D341Med (cell line): ENCODE measurements at places on chromosomes 5 and 9.

GRCh38 chr9:8750639-8751051, 951.1 kb upstream of the DMAC1 start:
- DNase-seq, result no peak

- DNase-seq, result no peak
These were observed 6.1 kb downstream of the FBXL17 start for GRCh38 chr5:108375768-108376167.

DNA sequence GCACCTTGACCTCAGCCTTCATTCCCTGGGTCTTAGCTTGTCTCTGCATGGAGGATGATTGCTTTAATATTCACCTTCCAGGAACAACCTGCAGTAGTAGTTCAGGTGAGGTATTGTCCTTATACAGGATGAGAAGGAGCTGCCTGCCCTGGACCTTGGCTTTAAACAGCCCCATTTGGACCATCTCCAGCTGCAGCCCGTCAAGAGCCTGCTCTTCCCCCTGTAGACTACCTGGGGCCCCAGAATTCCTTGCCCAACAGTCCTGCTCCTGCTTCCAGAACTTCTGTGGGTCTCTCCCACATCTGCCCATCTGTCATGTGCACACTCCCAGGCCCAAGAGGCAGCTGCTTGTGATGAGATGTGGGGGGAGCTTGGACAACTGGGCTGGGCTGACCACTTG, 12.2 kb upstream of the OTP start:
- DNase-seq, result no peak

- DNase-seq, result no peak
These were observed 48.2 kb upstream of the MTMR12 start for GRCh38 chr5:32360906-32361305.

GRCh38 chr9:79210541-79211243, 361.1 kb upstream of the TLE4 start:
- no peak for DNase-seq

DNA sequence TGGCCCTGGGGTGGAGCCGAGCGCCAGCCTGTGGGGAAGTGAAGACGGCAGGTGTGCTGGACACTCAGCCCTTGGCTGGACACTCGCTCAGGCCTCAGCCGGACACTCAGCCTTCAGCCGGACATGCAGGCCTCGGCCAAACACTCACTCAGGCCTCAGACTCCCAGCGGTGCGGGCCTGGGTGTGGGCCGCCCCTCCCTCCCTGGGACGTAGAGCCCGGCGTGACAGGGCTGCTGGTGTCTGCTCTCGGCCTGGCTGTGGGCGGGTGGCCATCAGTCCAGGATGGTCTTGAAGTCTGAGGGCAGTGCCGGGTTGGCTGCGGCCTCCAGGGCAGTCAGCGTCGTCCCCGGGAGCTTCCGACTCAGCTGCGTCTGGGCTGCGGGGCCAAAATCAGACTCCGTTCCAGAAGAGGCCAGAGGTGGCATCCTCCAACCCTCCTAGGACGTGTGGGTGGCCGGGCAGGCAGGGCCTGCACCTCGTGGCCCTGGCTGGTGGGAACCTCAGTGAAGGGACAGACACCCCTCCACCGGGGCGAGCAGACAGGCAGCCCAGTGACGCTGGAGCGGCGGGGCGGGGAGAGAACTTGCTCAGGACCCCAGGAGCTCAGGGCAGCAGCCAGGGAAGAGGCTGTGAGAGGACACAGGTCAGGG, 28.4 kb downstream of the SLC6A18 start:
- DNase-seq, result no peak

DNA sequence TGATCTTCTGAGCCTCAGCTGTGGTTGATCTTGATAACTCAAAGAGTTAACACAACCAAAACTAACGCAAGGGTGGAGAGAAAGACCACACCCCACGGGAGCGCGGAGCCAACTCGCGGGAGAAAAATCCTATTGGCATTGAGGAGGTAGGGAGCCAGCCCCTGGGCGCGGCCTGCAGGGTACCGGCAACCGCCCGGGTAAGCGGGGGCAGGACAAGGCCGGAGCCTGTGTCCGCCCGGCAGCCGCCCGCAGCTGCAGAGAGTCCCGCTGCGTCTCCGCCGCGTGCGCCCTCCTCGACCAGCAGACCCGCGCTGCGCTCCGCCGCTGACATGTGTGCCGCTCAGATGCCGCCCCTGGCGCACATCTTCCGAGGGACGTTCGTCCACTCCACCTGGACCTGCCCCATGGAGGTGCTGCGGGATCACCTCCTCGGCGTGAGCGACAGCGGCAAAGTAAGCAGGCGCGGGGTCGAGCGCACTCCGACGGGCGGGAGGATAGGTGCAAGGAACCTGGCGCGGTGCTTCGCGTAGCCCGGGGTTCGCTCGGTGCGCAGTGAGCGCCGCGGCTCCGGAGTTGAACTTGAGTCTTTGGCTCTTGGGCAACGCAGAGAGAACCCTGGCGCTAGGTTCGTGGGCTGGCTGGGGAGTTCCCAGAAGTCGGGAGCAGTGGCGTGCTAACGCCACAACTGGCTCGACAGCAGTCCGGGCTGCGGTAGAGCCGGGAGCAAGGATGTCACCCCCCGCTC, at the start of gene GDA:
GDA (plus strand) TSS at position 210 of the 745 bp plus-strand sequence; CDS start at position 330, 120 bp downstream.
- DNase-seq, result peak; percentile 62

DNA sequence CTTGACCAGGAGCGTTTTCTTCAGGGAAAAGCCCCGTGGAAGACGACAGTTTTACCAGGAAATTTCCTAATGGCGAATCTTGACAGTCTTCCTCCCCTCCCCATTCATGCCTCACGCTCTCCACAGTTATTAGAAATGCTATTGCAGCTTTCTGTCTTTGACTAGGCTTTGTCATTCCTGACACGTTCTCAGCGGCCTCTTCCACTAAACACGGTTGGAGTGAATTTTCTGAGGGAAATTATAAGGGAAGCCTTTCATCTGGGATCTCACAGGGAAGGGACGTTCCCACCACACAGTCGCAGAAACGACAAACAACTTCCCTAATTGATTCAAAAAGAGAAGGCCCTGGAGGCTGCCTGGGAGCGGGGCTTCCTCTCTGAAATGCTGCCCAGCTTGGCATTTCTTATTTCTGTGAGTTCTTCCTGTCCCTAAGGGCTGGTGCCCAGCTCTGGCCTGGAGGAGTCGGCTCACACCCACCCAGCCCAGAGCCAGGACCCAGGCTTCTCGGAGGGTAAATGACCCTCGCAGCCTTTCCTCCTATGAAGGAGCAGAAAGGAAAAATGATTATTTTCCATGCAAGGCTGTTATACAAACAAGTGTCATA, 57.1 kb upstream of the PPP1R26 start:
- no peak for DNase-seq

GRCh38 chr5:81760521-81760920, 9.6 kb upstream of the SSBP2 start:
- DNase-seq, result no peak

GRCh38 chr5:88734191-88734640, 148.8 kb downstream of the MEF2C start:
- DNase-seq, result no peak

DNA sequence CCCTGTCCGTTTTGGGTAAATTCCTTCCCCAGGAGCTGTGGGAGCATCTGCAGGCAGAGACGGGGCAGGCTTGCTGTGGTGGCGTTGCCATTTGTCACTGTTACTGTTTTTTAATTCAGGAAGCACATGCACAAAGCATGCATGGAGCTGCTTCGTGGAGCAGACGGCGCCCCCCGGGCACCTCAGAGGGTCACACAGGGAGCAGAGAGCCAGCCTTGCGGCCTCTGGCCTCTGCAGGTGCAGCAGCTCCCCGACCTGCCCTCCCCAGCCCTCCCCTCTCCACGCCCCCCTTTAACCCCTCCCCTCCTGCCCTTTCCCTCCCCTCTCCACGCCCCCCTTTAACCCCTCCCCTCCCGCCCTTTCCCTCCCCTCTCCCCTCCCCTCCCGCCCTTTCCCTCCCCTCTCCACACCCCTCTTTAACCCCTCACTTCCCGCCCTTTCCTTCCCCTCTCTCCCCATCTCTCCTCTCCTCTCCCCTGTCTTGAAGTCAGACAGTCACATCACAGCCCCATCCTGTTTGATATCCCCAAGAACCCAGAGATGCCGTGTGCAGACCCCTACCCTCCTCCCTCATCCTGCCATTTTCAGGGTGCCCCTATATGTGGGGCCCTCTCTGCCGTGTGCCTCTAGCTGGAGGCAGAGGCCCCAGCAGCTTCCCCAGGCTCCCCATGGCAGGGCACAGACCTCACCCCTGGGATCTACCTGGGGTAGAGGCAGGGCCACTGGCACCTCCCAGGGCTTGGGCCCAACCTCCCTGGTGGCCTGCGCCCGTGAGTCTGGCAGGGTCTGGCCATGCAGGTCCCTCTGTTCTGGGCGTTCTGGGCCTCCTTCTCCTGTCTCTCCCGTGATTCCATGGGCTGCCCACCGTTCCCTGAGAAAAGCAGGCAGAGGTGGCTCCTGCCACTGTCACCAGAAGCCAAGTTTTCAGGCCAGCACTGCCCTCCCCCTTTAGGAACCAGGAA, 29.6 kb upstream of the UBAC1 start:
- DNase-seq, result peak; percentile 61

DNA sequence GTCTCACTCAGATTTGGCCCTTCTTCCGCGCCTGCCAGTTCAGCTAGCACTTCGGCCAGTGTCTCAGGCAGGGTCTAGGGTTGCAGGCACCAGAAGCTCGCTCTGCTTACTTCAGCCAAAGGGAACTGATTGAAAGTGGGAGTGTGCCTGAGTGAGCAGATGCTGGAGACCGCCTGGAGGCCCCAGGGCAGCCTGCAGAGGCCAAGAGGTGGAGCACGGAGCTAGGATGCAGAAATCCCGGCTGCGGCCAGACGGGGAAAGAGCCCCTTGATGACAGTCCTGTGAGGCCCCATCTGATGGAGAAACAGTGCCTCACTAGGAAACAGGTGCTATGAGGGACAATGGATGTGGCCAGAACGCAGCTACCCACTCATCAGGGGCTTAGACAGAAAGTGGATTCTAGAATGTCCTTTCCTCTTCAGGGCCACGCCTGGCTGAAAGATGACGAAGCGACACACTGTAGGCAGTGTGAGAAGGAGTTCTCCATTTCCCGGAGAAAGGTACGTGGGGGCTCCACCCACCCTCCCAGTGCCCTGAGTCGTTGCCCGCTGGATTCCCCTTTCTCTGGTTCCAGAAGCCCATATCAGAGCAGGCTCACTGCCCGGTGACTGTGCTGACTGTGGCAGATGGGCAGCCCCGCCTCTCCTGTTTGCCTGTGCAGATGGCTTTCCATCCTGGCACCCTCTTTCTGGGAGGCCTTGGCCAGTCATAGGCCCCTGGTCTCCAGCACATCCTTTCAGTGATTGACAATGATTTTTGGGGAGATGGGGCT, 16.1 kb downstream of the HNRNPH1 start:
- DNase-seq, result peak; percentile 74

- DNase-seq, result no peak
These were observed 374.6 kb downstream of the SPATA31D1 start for GRCh38 chr9:82363198-82363597.

- no peak for DNase-seq
These were observed 161.4 kb downstream of the PRELID2 start for GRCh38 chr5:145673786-145674185.

DNA sequence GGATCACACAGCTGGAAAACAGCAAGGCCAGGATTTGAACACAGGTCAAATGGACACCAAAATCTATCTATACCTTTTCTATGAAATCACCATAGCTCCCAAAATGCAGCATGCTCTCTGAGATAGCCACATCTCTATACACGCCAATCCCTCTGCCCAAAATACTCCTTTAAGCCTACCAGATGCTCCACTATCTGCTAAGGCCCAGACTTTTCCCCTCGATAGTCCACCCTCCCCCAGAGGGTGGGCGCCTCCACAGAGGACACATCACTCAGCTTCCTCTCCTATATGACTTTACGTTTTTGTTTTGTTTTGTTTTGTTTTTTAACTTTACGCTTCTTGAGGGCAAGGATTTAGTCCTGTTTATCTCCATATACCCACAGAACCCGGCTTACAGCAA, 46.8 kb downstream of the MTMR12 start:
- DNase-seq, result peak; percentile 41

DNA sequence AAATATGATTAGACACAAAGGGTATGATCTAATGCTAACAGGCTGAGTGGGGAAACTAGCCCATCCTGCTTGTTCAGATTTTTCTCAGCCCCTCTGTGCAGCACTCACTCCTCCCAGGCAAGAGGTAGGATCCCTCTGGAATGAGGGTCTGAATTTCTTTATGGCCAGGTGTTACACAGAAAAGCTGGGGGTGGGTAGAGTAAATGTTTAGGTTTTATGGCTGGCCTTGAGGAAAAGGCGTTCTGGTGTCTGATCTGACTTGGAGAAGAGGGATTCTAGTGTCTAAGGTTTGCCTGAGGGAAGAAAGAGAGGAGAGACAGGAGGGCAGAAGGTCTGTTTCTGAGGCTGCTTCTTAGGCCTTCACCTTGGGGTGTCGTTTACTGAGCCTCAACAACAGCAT, 97.3 kb downstream of the MUSK start:
- DNase-seq, result no peak

GRCh38 chr5:145230781-145231180, 604.4 kb downstream of the PRELID2 start:
- DNase-seq, result no peak

DNA sequence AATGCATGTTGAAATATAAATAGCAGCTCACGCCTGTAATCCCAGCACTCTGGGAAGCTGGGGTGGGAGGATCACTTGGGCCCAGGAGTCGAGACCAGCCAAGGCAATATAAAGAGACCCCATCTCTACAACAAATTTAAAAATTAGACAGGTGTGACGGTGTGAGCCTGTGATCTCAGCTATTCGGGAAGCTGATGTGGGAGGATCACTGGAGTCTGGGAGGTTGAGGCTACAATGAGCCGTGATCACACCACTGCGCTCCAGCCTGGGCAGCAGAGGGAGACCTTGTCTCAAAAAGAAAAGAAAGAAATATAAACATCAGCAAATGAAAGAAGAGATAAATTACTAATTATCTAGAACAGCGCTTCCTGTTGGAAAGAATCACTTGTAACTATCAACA, 105.0 kb downstream of the MAPKAP1 start:
- no peak for DNase-seq
